ENCODE measurements at places on chromosomes 7 and 10. TPM values are rescaled to one million over a fixed set of nuclear protein-coding genes. Genes with fewer than 3 reads are reported as not detected.

COL28A1 gene
- 0.87 TPM for total RNA-seq

ACTL6B gene
- not detected for total RNA-seq

IRF5 gene
- total RNA-seq, result 7.7 TPM

ANKRD30A gene
- total RNA-seq, result not detected

C10orf67 gene
- total RNA-seq, result 0.35 TPM

H2BK1 gene
- total RNA-seq, result not detected

MLXIPL gene
- not detected for total RNA-seq

DNA sequence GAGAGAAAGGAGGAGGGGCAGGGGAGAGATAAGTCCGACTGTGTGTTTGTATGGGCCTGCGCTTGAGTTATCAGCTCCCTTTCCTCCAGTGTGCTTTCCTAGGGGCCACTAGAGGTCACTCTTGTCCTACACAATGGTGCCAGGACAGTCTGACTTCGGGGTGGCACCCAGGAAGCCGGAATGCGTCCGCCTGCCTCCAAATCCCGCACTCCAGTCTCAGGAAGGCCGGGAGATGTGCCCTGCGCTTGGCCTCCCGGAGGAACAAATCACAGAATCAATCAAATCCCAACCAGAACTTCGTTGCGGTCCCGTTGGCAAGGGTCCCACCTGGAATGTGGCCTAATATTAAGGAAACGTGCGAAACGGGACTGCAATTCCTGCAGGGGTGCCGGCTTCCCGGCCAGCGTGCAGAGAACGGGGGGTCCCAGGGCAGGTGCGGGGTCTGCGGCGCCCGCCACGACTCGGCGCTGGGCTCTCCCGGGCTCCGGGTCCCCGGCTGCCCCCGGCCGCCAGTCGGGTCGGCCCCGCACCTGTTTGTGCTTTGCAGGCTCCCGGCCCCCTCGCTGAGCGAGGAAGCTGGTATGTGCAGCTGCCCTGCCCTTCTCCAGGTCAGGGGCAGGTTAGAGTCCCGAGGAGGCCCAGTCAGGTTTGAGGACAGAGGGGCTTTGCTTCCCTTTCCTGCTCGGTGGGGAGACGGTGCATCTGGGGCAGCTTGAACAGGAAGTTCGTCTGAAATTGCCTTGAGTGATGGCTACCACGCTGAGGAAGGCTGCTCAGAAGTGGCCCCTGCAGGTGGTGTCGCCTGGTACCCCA, 21.0 kb upstream of the HPS1 start:
- DNase-seq, result peak; percentile 76

- no peak for DNase-seq
Measured at GRCh38 chr10:48324580-48324979, 18.1 kb downstream of the MAPK8 start.

DNA sequence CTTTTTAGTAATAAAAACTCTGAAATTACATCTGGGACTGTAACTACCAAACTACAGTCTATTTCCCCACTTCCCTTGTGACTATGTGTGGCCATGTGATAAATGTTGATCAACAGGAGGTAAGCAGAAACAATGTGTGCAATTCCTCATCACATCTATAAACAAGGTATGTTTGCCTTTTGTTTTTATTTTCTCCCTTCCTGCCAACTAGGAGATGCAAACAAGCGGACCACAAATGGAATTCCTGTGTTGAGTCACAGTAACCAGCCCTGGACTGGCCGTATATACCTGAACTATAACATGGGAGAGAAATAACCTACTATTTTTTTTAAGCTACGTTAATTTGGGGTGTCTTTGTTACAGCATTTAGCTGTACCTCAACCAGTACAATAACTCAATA, 52.5 kb downstream of the SCRN1 start:
- peak; percentile 22 for DNase-seq

- DNase-seq, result peak; percentile 98
Measured at GRCh38 chr10:46539596-46540411, 16.7 kb downstream of the GPRIN2 start.

GRCh38 chr10:4434516-4435071, 391.4 kb upstream of the AKR1E2 start:
- DNase-seq, result no peak

GRCh38 chr10:126673565-126673964, 3.1 kb upstream of the C10orf90 start:
- DNase-seq, result no peak

GRCh38 chr7:113308399-113308798, 190.0 kb upstream of the SMIM30 start:
- DNase-seq, result no peak

GRCh38 chr7:116977172-116977571, 23.9 kb downstream of the ST7 start:
- DNase-seq, result peak; percentile 53

GRCh38 chr10:128471151-128471550, 344.9 kb upstream of the MKI67 start:
- no peak for DNase-seq

DNA sequence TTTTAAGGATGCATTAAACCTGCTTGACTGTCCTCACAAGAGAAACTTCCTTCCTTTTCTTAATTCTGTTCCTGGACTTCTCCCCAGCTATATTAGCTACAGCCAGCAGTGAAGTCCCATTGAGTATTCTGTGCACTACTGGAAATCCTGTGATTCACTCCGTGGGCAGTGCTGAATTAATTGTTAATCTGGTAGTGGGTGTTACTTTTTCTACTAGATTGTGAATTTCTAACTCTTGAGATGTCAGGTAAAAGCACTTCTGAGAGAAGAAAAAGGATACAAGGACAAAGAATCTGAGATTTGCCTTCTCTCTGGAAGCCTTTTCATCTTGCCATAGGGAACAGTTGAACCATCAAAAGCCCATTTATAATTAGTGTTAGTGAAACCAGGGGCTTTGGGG, 33.9 kb downstream of the CYCS start:
- peak; percentile 84 for DNase-seq

GRCh38 chr10:47176903-47177868, 122.8 kb upstream of the GDF10 start:
- DNase-seq, result no peak

GRCh38 chr10:43122096-43122495, 16.1 kb upstream of the CSGALNACT2 start:
- no peak for DNase-seq

GRCh38 chr7:116525913-116526861, 1.4 kb downstream of the CAV1 start:
- DNase-seq, result peak; percentile 66

DNA sequence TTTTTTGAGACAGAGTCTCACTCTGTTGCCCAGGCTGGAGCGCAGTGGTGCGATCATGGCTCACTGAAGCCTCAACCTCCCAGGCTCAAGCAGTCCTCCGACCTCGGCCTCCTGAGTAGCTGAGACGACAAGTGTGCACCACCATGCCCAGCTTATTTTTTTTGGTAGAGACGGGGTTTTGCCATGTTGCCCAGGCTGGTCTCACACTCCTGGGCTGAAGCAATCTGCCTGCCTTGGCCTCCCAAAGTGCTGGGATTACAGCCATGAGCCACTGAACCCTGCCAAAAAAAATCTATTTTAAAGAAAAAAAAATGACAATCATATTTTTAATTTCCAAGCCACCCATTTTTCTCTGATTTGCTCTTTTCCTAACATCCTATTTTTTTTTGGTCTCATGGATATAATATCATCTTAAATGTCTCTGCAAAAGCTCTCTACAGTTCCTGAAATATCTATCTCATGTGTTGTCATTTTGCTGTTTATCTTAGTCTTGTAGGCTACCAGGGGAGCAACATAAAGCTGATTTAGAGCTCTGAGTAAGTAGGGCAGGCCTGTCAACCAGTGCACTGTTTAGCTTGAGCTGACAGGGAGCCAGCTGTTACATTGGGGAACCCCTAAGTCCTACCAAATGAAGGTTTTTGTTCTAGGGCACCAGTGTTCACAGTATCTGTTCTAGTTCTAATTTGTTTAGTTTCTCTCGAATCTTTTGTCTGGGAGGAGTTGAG, 29.9 kb upstream of the HBP1 start:
- no peak for DNase-seq

- peak; percentile 100 for DNase-seq
Measured at GRCh38 chr10:110425684-110426293, 71.9 kb upstream of the DUSP5 start.

DNA sequence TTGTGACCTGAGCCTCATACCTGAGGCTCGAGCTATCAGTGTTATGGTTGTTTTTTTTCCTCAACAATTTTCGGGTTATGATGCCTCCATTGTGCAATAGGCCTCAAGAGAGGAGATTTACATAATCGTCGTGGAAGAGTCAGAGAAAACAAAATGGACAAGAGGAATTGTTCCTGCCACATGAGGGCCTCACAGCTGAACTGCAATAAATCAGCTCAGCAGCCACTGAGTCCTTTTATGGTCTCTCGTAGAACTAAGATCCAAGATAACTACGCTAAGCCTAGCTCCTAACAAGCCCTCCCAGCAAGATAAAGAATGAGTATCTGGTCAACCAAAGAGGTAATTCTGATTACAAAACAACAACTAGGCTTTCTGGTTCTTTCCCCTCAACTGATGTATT, 336.8 kb downstream of the WDR11 start:
- peak; percentile 35 for DNase-seq

DNA sequence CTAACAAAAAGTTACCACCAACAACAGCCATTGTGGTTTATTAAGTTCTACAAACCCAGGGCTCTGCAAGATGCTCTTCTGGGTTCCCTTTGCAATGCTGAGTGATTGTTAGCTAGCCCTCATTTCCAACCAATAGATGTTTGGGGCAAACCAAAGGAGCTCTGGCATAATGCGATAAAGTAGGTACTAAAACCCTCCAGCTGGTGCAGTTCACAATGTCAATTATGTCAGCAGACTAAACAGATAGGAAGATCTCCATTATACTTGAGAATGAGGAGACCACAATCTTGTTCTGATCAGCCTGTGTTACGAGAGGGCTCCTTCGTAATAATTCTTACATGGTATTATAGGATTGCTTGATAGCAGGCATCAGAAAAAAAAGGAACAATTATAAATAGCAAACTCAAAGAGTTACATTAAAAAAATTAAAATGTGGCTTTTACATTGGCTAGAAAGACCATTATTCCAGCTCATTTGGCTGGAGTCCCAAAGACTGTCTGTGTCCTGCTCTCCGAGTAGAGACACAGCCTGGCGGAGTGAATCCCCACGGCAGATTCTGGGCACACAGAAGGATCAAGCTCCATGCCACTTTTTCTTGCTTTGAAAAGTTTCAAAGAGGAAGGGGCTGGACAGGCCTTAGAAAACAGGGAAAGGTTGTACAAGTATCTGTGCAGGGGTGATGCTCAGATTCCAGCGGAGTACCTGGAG, 93.8 kb downstream of the ZRANB1 start:
- DNase-seq, result no peak

DNA sequence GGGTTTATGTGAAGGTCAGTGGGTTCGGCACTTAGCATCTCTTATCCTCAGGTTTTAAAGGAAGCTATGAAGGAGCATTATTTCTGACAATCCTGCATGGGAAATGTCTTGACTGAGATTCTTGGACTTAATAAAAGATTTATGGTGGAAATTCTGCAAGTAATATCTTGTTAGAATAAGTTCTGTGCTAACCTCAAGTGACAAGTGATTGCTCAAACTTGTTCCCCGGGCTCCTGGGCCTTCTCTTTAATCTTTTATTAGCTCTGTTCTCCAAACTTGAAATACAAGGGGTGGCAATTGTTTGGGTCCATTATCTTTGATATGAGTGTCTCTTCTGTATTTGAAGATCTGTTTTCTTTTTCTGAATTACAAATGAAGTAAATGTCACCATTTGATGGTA, 140.6 kb upstream of the CTBP2 start:
- no peak for DNase-seq

DNA sequence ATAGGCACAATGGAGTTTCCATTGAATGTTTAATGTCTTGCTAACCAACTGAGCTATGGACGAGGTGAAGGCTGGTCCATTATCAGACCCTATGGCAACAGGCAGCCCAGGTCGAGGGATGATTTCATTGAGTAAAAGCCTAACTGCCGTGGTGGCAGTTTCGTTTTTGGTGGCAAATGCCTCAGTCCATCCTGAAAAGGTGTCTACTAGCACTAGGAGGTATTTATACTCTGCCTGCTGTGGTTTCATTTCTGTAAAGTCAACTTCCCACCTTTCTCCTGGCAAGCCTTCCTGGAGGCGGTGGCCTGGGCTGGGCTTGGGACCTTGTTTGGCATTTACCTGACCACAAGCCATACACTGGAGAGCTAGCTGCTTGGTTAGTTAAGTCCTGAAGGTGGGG, 75.8 kb downstream of the PRR15 start:
- no peak for DNase-seq

DNA sequence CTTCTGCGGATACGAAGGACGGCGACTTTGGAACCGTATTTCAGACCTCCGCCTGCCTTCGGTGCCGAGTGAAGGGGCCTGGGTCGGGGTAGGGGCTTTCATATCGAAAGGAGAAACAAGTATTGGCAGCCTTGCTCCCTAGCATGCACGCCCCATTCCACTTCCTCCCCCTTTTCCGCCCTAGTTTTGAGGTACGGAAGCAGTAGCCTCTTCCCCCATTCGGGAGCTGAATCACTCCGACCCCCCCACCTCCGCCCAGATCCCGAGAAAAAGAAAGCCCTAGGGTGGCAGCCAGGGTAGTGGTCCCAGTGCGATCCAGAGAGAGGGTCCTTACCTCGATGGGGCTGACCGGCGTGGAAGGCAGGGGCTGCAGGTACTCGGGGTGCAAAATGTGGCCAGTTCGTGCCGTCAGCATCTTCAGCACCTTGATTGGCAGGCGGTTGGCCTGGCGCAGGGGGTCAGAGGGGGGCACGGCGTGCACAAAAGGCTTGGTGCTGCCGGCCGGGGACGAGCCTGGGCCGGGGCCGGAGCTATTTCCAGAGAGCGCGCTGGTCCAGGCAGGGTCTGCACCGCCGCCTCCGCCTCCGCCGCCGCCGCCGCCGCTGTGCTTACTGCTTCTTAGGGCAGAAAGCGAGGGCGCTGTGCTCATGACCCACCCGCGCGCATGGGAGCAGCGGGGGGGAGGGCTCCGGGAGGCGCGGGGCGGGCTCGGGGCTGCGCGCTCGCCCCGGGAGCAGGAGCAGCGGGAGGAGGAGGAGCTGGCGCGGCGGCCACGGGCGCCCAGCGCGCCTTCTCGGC, 594 bp downstream of the ZNF503 start:
- DNase-seq, result no peak

DNA sequence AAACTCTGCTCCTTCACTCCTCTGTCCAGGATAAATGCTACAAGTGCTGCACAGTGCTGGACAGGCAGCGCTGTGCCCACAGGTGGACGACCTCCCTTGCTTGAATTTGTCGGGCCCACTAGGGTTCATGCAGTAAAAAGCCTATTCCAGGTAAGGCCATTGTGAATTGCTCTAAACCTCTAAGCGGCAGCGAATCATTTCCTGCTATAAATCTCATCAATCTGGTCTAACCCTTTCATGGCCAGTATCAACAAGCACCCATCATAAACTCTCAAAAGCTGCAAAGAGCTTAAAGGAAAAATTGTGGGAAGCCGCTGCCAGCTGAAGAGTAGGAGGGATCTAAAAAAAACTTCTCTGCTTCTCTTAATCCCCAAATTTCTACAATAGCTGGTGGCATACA, 134.2 kb downstream of the SLC25A13 start:
- no peak for DNase-seq

GRCh38 chr7:12635830-12636229, 51.6 kb upstream of the ARL4A start:
- DNase-seq, result no peak

GRCh38 chr10:92094960-92095359, 171.4 kb downstream of the BTAF1 start:
- DNase-seq, result no peak

All from renal cortical epithelial cell (primary cell).